ENCODE measurements at places on chromosomes 2 and 18.

GRCh38 chr2:86216575-86217555 lies 17.6 kb downstream of the MRPL35 start:
- DNase-seq = no peak

GRCh38 chr2:239113171-239113570 lies 265.3 kb downstream of the TWIST2 start:
- DNase-seq = no peak

DNA sequence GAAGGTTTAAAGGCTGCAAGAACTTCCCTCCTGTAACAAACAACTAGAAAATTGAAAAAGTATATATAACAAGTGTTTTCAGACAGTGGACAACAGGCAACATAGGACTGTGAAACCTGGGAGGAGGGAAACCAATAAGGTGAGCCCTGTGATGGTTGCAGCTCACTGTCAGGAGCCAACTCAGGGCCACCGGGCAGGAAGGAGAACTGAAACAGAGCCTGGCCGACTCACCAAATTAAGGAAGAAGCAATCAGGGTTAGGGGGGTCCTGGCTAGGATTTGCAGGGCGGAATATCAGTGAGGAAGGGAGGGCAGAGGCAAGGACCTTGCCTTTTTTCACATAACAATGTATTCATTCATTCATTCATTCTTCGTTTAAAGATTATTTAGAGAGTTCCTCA lies 21.8 kb upstream of the CNRIP1 start:
- DNase-seq = no peak

DNA sequence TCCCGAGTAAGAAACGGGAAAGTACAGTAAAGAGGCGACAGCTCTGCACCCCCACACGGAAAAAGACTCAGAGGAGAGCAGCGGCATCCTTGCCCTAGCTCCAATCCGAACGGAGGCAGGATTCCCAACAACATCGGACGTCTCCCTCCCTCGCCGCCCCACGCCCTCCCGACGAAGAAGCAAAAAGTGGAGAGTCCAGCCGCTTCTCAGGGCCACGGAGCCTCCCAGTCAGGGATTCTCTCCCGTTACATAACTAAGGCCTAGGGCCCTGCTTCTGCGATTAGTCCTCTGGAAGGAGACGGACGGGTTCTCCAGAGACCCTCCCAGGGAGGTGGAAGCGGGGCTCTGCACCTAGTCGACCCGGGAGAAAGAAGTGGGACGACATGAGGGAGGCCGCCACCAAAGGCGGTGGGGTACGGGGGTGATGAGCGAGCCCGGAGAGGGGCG lies 587 bp downstream of the SUMO1 start:
- no peak for DNase-seq

DNA sequence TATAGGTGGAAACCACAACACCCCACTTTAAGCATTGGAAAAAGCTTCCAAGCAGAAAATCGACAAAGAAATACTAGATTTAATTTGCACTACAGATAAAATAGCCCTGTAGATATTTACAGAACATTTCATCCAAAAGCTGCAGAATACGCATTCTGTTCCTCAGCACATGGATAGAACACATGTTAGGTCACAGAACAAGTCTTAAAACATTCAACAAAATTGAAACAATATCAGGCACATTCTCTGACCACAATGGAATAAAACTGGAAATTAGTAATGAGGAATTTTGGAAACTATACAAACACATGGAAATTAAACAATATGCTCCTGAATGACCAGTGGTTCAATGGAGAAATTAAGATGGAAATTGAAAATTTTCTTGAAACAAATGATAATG lies 27.8 kb upstream of the XDH start:
- no peak for DNase-seq

- DNase-seq = no peak
Observed at GRCh38 chr18:33866386-33866785, 288.4 kb downstream of the ASXL3 start.

GRCh38 chr2:240891492-240892340 lies 4.2 kb downstream of the MAB21L4 start:
- DNase-seq = no peak

- no peak for DNase-seq
Observed at GRCh38 chr2:36562240-36562639, 35.7 kb downstream of the FEZ2 start.

DNA sequence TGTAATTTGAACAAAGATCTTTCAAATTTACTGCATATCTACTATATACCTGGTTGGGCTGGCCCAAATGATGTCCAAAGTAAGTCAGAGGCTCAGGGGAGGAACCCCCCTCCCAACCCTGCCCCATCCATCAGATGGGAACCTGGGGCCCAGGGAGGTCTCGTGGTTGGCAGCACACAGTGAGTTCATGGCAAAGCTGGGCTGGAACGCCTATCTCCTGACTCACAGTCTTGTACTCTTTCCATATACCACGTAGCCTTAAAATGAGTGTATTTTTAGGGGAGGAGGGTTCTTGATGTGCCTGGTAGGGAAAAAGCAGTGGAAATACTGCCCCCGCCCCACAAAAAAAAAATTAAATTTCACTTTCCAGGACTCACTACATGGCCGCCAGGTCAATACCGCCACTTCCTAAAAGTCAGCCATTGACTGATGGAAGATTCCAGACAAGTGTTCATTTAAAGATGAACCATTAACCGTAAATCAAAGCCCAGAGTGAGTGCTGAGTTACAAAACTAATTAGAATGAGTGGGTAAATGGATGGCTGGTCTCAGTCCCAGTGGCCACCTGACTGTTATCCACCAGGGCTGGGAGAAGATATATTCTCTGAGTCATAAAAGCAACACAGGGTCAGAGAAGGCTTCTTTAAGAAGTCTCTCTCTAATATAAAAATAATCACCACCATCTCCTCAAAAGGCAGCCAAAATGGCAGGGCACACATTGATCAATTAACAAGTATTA lies 80.5 kb downstream of the ZBTB7C start:
- no peak for DNase-seq

GRCh38 chr2:149018981-149019380 lies 19.5 kb upstream of the LYPD6B start:
- no peak for DNase-seq

GRCh38 chr18:62950246-62950645 lies 234.9 kb downstream of the PHLPP1 start:
- no peak for DNase-seq

DNA sequence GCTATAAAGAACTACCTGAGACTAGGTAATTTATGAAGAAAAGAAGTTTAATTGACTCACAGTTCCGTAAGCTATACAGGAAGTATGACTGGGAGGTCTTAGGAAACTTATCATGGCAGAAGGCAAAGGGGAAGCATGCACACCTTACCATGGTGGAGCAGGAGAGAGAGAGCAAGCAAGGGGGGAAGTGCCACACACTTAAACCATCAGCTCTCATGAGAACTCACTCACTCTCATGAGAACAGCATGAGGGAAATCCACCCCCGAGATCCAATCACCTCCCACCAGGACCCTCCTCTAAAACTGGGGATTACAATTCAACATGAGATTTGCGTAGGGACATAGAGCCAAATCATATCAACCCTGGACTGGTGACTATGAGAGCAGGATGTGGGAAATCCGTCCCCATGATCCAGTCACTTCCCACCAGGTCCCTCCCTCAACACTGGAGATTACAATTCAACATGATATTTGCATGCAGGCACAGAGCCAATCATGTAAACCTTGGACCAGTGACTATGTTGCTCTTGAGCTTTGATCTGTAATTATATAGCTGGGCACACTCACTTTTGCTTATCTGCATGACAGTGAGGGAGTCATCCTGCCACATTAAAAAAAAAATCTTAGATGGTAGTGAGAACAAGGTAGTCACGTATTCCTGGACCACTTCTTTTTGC lies 12.9 kb downstream of the ADAM23 start:
- no peak for DNase-seq

GRCh38 chr2:113910967-113911678 lies 21.2 kb downstream of the ACTR3 start:
- DNase-seq = no peak

DNA sequence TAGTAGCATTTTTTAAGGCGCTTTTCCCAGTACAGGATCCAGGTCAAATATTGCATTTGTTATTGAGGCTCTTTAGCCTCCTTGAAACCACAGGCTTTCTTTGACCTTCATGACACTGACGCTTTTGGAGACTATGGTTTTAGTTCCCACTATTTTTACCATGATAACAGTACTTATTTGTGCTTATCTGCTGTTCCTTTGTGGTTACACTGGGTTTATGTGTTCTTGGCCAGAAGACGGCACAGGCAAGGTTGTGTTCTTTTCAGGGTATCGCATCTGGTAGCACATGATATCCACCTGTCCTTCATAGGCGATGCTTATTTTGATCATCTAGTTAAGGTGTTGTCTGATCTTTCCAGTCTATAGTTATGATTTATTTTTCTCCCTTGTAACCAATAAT lies 16.8 kb upstream of the MBOAT2 start:
- no peak for DNase-seq

DNA sequence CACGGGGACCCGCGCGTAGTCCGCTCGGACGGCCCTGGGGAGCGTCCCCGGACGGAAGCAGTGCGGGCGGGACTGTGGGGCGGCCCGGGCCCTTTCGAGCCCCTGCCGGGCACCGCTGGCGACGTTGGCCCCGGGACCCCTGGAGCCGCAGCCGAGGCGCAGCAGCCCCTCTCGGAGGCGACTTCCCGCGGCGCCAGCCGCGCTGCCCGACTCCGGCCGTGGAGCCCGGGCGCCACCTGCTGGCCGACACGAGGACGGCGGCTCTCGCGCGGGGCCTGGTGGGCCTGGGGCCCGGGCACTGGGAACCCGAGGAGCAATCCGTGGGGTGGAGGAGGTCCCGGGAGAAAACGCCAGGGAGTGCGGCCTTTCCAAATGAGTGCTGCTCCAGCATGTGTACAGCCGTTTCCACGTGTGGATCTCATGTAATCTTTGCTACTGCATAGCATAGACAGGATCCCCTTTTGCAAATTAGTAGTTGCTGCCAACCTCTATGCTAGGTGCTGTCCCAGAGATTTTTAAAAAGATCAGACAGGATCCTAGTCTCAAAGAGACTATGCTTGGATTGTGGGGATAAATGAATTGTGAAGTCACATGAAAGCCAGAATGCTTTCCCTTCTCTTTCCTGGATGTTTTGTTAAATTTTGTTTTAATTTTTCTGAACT lies 4.0 kb downstream of the ID2 start:
- no peak for DNase-seq

GRCh38 chr2:101714118-101714517 lies 16.6 kb downstream of the MAP4K4 start:
- DNase-seq = no peak

DNA sequence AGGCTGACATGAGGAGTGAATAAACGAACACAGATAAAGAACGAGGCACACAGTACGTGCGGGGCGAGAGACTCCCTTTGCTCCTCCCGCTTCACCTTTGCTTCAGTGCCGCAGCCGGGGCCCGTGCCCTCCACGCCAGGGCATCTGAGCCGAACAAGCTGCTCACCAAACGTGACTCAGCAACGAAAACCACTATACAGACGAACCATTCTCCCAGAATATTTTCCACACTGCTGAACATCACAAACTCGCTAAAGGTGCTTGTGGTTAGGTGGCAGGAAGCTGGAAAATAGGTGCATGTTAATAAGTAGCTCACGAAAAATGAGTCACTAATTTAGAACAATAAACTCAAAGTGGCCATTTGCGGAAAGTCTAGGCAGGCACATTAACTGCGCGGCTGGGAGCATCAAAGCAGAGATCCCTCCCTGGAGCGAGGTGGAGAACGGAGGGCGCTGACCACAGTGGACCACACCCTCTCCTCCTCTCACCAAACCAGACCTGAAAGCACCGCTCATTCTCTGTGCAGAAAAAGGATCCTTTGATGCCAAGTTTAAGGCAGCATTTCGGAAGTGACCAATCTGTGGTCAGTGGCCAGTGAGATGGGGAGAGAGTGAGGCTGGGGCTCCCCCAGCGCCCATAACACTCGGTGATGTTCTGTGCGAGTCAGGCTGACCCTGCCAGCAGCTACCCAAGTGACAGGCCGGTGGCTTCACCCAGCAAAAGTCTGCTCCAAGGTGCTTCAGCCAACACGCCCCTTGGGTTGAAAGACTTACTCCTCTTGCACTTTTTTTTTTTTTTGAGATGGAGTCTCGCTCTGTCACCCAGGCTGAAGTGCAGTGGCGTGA lies 153.2 kb downstream of the HDAC4 start:
- DNase-seq = no peak

DNA sequence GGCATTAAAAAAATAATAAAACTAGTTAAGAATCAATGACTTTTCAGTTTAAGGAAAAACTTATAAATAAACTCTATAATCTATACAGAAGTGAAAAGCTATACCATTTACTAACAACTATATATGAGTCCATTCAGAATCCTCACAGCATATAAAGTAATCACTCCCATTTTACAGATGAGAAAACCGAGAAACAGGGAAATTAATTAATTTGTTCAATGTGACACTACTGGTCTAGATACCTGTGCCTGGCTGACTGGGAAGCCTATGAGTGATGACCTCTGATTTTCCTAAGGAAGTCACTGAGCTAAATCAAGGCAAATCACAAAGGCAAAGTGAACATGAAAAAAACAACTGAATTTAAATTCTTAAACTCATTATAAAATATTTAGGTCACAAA lies 99.5 kb upstream of the RNU4ATAC start:
- no peak for DNase-seq

GRCh38 chr2:70565039-70565731 lies 11.6 kb upstream of the TGFA start:
- DNase-seq = no peak

- DNase-seq = no peak
Observed at GRCh38 chr18:65221736-65222135, 529.1 kb upstream of the CDH7 start.

DNA sequence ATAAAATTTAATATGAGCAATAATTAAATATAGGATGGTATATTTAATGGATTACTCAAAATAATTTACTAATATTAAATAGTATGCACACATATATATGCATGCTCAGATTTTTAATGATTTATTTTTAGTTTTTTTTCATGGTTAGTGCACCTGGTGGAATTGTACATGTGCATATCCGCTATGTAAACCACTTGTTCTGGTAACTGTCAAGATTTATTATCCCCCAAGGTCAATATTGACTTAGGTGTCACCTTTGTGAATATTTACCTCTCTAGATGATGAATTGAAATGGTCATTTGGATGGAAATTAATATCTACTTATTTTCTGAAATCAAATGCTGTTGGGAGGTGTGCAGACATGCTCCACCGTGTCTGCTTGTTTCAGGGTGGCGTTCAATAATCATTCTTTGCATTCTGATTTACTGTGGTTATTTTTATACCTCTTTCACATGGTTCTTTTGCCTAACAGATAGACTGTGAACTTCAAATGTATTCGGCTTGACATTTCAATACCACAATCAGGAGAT lies 14.7 kb downstream of the CNTNAP5 start:
- DNase-seq = no peak

DNA sequence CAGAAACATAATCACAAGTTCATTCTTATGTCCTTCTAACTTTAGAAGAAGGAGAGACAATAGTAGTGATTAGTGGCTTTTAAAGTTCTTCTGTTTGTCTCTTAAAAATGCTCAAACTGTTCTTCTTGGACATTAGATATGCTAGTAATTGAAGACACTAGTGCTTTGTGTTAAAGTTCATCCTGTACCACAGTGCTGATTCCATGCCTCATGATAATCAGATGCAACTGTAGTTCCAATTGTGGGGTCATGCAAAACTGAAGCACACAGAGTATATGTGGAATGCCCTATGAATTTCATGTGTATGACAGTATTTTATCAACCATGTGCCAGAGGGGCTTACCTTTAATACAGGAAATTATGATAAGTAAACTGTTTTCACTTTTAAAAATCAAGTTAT lies 11.4 kb upstream of the KCNJ13 start:
- DNase-seq = no peak

GRCh38 chr2:41579806-41580205 lies 468.0 kb upstream of the PKDCC start:
- no peak for DNase-seq
